ENCODE measurements at places on chromosomes 3 and 15.

DNA sequence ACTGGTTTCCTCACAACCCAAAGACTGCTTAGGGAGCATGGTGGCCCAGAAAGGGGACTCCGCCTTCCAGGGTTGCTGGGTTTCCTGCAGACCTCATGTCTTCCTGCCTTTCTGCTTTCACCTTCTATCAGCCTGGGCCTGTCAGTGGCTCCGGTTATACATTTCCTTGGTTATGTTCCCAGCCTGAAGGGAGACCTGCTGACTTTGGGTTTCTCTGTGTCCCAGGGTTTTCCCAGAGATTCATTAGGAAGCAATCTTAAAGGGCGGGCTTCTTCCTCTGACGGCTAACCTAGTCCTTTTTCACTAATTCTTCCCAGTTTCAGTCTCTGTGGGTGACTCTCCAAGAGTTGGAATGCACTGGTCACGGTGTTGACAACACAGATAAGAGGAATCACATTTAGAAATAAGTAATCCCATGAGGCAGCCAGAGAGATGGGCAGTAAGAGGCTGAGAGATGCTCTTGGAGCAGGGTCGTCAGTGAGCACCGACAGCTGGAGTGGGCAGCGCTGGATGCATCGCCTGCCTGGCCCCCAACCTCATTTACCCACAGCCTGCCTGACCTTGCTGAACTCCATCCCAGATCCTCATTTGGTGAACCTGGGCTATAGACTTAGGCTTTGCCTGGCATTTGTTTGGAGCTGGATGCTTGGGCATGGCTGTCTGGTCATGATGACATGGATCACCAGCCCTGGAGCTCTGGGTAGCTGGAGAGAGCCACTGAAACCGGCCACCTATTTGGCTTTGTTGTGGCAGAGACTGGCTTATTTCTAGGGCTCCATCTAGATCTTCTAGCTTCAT is 10.0 kb upstream of the EHD4 start:
- no peak for DNase-seq

DNA sequence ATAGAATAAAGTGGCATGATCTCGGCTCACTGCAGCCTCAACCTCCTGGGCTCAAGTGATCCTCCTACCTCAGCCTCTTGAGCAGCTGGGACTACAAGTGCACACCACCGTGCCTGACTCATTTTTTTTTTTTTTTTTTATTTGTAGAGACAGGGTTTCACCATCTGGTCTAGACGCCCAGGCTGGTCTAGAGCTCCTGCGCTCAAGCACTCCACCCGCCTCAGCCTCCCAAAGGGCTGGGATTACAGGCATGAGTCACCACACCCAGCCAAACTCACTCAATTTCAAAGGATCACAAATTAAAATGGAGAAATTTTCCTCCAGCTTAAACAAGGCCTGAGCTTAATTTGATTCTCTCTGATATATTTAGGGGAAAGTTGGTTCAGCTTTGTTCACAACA is 27.3 kb upstream of the NMB start:
- no peak for DNase-seq

GRCh38 chr3:28906561-28907310 is 374.1 kb upstream of the RBMS3 start:
- no peak for DNase-seq

DNA sequence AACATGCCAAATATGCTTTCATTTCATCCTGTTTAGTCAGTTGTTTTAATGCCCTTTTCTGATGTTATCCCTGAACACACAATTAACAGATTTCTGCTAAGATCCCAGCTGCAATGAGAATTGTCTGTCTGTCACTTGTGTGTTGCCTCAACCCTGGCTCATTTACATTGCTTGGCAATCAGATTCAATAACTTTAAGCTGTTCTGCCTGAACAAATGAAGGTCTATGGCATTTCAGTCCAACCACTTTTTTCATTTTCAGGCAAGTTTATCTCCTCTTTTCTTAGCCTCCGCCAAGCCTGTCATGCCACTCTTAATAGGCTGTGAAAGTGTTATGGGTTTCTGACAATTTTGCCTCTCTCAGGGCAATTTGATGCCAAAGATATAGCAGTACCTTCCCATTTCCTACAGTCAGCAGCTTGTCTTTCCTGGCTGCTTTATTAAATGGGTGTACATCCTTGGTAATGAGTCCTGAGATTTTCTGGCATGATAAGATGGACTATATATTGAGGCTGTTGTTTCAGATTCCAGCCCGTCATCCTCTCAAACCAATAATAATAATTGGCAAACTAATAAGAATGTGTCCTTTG is 68.7 kb upstream of the ADAMTS9 start:
- DNase-seq, result no peak

DNA sequence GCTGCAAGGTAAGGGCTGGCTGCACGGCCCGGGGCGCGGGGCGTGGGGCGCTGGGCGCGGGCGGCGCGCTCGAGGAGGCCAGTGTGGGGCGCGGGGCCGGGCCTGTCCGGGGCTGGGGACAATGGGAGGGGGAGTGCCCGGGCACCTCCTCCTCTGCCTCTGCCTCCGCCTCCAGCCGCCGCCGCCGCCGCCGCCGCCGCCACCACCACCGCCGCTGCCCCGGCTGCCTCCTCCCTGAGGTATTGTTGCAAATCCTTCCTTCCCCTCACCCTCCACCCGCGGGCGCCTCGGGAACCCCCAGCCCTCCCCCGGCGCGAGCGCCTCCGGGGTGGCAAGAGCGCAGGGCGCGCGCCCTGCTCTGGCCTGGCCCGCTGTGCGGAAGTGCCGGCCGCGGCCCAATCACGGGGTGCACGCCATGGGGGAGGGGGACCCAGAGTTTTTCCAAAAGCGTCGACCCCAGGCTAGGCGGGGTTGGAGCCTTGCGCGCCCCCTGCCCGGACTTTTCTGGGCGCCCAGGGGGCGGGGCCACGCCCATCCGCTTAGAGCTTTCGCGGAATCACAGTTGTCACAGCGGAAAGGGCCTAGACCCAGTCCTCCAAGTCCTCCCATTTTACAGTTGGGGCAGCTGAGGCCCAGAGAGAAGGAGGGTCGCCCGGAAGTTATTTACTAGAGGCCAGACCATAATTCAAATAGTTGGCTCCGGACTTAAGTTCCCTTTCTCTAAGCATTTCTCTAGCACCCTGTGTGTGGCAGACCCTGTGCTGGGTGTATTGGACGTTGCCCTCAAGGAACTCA is at the start of gene LPP:
Gene LPP (plus strand): TSS at position 144 of the 795 bp plus-strand sequence. CDS start 251,964 bp downstream, outside the sequence.
- DNase-seq, result peak; percentile 79

- no peak for DNase-seq
Observed at GRCh38 chr3:18135060-18135814, 289.9 kb downstream of the SATB1 start.

DNA sequence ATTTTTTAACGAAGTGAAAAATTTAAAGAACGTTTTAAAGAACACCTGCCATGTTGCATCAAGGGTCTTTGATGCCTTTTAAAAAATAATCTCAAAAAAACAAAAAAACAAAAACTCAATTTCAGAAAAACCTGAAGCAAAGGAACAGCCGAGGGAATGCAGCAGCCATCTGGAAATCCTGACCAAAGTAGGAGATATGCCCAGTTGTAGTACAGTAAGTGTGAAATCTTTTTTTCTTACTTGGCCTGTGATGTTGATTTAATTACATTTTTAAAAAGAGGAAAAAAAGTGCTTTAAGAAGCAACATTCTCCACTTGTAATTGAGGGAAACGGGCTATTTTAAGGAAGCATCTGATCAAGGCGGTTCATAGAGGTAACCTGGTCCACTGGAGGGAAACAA is 213.7 kb upstream of the GAP43 start:
- no peak for DNase-seq

DNA sequence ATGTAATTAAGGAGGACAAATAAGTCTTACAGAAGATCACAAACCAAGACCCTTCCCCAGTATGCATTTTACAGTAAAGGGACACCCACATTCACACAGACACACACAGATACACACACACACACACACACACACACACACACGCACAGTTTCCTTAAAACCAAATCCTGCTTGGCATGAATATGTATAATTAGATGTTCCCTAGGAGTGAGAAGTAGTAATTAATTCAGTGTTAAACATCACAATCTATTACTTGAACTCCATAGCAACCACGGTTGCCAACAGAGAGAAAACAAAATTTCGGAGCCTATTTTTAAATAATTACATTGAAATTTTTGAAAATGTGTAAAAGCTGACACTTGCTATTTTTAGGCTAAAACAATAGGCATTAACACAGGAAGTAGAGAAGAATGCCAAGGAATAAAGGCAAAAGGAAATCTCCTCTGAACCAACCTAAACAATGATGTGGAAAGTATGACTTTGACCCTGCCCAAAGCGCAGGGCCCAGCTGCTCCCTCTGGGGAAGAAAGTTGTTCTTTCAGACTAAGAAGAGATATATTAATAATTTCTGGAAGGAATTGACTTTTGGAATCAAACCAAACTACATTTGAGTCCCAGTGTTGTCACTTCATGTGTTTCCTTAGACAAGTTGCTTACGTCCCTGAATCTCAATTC is 215.3 kb downstream of the CPNE4 start:
- DNase-seq, result no peak

DNA sequence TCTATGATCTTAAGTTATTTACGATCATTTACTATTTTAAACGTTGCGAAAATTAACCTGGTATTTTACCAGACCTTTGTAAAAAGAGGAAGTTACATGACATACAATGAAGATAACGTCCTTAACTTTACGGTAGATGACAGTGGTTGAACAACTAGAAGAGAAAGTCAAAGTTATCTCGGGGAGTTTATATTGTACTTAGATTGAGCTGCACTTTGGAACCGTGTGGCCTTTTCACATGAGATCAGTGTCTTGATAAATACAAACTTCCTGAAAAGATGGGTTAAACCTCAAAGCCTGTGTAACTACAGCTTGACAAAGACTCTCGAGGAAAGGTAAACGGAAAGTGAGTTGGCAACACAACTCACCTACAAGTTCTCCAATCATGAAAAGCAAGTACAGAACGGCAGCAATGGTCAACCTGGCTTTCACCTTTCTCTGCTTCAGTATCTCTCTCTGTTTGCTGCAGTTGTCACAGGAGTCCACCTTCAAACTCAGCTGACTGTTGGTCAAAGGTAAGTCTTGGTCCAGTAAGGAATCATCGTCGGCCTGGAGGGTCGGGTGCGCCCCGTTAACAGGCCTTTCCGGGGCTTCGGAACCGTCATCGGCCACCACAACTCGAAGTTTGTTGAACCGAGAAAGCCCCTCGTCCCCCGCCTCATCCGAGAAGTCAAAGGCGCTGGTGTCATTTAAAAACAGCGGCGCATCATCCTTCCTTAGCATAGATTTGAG is 793 bp downstream of the SLC30A4 start:
- DNase-seq, result peak; percentile 22

DNA sequence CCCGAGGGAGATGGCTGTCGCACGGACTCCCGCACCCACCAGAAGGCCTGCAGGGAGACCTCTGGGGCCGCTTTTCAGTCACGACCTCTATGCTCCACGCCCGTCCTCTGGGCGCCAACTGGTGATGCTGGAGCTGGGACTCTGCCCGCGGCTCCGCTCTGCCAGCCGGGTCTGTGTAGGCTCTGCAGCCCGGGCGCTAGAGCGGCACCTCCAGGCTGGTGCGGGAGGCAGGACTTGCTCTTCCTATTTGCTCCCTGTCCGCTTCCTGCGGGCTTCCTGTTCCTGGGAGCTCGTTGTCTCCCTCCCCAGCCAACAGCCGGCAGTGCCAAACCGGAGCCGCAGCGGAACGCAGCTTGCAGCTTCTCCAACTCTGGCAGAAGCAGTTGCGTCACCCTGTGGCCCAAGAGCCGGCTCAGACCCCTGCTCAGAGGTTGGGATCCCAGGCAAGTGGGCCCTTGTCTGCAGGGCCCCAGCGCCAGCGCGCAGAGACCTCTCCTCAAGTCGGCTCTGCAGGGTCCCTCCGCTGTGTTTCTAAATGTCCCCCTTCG is 285.9 kb downstream of the XXYLT1 start:
- peak; percentile 77 for DNase-seq

DNA sequence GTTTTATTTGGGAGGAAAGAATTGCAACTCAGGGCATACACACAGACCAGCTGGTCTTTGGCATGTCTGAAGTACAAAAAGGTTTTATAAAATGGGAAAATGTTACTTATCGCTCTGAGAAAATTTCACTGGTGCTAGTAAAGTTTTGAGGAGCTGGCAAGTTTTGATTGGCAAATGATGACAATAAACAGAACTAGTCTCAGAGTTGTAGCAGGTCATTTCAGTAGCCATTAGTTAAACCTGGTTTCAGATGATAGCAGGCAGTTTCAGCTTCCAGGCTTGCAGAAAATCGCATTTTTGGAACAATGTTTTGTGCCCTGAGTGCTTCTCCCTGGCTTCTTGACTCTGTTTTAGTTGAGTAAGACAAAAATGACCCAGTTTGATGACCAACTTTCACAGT is 10.7 kb downstream of the B2M start:
- no peak for DNase-seq

DNA sequence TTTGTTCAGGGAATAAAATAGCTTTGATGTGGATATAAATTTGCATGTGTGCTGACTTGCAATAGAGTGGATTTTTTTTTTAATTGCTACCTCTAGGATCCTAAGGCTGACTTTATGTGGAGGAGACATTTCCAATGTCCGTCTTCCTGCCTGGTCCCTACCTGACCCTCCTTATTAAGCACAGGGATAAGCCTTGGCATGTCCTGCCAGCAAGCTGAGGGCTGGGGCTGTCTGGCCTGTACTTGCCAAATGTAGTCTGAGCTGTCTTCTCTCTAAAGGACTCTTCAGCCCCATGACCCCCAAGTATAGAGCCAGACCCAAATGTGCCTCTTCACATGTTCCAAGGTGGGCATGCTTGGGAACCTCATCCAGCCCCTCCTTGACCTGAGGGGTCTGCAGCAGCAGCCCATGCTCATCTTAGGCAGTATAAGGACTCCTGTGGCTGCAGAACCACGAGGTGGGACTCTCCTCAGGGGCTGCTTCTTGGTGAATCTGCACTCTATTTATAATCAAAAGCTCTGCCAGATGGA is 88.8 kb downstream of the CACNA1D start:
- DNase-seq, result no peak

DNA sequence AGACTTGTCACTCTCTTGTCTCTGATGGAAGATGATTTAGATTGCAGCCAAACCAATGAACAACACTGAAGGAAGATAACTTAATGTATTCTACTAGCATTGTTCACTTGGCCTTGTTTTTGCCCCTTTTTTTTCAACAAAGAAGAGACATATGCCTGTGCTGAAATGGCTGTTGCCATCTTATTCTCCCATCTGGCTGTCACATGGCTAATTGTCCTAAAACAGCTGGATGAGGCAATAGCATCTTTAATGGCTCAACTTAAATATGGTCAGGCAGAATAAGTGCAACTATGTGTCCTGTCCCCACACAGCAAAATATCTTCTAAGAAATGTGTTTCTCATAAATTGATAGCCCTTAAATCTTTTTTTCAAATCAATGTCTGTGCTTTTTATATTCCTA is 576.9 kb downstream of the TUSC7 start:
- no peak for DNase-seq

- no peak for DNase-seq
Observed at GRCh38 chr3:151174351-151174750, 28.7 kb downstream of the GPR171 start.

DNA sequence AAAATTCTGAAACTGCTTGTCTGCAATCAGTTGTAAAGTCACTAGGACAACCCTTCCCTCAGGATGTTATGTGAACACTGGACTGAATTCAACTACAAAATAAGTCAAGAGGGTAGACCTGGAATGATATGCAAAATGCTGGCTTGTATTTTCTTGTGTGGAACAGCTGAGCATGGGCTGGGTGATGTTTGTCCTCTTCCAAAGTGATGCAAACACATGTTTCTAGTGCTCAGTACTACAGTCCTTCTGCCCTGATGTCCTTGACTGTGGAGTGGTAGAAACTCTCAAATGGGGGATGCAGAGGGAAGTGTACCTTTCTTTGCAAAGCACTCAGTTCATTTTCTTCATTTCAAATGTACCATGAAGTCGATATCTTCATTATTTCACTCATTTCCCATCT is 258.6 kb downstream of the THSD4 start:
- no peak for DNase-seq
